ENCODE measurements at places on chromosomes 12 and 14.

GRCh38 chr14:47353186-47353585 is 322.2 kb downstream of the MDGA2 start:
- no peak for DNase-seq

- DNase-seq, result no peak
Measured at GRCh38 chr12:111260732-111261131, 108.2 kb downstream of the PHETA1 start.

DNA sequence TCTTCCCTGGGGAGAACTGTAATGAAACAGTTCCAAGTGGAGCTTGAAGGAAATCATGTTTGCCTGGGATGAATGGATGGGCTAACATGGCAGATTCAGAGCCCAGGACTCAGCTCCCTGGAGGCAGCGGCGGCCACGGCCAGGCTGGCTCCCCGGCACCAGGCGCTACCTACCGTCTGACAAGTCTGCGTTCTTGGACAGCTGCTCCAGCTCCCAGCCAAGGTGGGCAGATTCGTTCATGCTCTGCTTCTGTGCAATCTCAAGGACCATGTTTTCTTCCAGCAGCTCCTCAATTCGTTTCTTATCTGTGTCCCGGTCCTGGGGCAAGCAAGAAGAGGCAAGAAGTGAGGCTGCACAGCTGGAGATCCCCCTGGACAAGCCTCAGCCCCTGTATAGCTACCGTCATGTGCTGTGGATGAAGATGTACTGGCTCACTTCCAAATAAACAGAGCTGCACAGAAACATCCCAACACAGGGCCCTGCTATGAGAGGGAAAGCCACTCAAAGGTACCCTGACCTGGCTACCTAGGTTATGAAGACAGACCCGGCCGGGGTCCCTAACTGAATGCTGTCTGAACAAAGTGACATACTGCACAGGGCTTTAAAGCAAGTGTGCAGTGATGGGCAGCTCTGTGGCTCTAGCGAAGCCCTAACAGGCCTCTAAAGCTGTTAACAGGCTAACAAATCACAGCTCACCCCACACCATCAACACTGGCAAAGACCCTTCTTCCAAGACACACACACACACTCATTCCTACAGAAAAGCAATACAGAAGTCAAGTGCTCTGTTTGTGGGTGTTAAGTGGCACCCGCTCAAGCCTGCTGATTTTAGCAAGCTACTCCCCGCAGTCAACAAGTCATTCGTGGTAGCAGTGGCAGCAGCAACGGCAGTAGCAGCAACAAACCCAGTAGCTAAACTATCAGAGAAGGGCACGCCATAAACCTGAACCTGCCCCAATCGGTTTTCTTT is 80.4 kb upstream of the GPR68 start:
- DNase-seq, result no peak

DNA sequence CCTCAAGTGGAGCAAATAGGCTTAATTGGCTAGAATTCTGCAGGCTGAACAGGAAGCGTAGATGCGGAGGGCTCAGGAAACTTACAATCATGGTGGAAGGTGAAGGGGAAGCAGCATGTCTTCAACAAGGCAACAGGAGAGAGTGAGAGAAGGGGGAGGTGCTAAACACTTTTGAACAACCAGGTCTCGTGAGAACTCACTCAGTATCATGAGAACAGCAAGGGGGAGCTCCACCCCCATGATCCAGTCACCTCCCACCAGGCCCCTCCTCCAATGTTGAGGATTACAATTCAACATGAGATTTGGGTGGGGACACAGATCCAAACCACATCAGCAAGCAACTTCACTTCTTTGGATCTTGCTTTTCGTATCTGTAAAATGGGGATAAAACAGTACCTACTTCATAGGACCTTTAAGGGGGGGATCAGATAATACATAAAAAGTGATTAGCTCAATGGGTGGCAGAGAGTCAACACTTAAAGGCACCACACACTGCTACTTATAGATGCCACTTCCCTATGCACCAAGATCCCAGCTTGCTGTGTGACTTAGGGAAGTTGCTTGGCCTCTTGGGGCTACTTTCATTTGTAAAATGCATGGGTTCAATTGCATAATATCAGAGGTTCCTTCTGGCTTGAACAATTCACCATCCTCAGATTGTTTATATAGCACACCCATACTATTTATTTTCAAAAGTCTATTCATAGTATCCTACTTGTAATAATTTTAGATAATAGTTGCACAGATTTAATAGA is 184.8 kb upstream of the RPH3A start:
- no peak for DNase-seq

GRCh38 chr12:65171073-65171472 is 1.7 kb downstream of the LEMD3 start:
- DNase-seq, result no peak

DNA sequence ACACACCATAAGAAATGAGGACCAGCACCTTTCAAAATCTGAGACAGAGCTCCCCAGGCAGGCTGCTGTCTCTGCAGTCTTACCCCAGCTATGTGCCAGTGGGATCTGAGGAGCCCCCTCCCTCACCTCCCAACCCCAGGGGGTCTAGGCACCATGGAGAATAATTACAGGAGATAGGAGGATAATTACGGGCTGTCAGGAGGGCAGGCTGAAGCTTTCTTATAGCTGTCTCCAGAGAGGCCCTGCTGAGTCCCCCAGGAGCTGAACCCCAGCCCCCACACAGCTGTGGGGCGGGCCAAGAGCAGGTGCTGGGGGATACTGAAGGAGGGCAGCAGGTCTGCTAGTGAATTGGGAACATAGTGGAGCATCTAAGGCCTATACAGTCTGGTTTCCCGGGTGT is 6.8 kb downstream of the CPNE6 start:
- DNase-seq, result no peak

- no peak for DNase-seq
Measured at GRCh38 chr12:12447236-12447635, 90.4 kb downstream of the BORCS5 start.

DNA sequence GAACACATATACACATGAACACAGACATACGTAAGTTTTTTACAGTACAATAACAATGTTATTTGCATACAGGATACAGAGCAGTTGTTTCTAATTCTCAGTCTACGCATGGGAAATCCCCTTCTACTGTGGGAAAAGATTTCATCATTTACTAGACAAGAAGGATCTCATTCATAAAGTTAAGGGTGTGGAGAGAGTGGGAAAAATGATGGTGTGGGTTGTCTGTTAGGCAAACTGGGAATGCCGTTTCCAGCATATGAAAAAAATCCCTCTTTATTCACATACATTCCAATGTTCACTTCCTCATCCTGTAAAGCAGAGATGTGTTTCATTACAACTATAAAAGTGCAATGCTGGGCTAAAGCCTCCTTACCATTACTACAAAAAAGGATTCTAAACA is 120.9 kb downstream of the SINHCAF start:
- DNase-seq, result peak; percentile 97

DNA sequence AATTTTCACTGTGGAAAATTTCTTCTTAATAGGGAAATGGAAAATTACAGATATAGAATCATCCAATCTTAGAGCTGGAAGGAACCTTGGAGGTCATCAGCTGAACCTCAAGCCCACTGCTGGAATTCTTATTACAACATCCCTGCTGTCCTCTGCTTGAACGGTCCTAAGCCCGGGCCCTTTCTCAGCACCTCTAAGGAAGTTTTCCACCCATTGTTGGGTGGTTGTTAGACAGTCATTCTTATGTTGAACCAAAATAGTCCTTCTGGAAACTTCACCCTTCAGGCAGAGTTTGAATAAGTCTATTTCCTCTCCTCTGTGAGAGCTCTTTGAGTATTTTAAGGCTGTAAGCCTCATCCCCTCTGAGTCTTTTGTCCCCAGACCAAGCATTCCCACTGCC is 70.7 kb downstream of the ZFP36L1 start:
- DNase-seq, result no peak

GRCh38 chr14:59244581-59244980 is 56.1 kb downstream of the DAAM1 start:
- no peak for DNase-seq

DNA sequence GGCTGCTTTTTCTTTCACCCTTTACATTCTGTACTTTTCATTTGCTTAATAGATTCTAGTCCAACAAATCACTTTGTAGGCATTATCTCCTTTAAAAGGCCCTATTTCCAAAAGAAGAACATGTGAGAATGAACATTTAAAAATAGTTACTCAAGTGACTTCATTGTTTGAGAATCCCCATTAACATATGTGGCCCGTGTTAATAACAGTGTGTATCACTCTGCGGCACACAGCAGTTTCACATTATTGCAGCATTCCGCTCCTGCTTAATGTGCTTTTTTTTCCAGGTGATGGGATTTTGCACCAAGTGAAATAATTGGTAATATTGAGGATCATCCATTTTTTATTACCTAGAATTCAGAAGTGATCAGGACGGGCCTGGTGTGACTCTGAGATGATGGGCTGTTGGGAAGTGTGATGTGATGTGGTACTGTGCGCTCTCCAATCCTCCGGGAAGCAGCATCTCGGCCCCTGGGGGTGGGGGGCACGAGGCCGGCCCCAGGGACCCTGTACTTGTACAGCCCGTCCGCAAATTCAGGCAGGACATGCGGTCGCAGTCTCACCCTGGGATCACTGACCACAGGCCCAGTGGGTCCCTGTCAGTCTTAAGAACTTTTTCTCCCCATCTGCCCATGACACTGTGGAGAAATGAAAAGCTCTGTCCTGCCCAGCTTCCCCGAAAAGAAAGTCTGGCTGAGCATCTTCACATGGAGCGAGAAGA is 32.9 kb downstream of the SLC15A4 start:
- no peak for DNase-seq

DNA sequence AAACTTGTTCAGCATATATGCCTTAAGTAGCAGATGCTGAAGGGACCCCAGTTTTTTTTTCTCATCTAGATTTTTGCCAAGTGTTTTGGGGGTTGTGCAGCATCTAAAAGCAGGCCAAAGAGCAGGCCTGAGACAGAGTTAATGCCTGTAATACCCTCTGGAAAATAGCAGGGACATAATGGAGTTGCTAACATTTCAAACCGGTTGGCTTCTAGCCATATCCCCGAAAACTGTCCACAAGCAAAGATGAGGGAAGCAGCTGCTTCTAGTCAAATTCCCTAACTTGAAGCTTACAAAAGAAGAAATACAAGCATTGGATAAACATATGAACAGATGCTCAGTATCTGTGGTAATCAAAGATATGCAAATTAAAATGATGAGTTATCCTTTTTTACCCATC is 52.1 kb upstream of the AEBP2 start:
- no peak for DNase-seq

- no peak for DNase-seq
Measured at GRCh38 chr12:49588281-49588680, 17.2 kb downstream of the FAM186B start.

DNA sequence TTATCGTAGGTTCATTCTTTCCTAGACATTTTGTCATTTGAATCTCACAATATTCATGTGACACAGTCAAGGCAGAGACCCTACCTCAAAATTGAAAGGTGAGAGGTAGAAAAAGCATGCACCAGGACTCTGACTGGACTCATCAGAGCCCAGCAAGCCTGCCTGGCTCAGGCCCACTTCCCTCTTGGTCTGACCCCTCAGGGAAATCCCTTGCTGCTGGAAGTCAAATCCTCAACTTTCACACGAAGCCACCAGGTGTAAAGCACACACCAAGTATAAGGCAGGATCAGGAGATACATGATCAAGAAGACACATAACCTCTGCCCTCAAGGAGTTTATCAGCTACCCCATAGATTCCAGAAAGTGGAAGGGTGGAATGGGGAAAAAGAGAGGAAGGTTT is 18.8 kb downstream of the NIN start:
- no peak for DNase-seq

GRCh38 chr14:52821805-52822250 is 30.4 kb upstream of the GNPNAT1 start:
- no peak for DNase-seq

GRCh38 chr12:95511977-95512376 is 38.0 kb downstream of the METAP2 start:
- DNase-seq, result no peak

DNA sequence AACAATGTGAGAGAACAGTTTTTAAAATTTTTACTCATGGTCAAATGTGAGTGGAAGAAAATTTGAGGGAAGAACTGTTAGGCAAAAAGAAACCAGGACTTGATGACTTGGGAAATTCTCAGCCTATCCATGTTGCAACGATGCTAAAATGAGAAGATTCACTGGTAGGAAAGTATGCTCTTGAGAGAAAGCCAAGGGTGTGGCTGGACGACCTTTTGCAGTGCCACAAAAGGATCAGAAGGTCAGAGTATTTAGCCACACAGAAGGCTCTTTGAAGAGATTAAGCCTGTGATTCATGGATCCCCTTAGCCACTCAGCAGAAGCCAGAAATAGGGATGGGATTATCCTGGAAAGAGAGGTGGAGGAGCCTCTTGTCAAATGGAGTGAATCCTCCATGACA is 336.8 kb downstream of the LRIG3 start:
- peak; percentile 23 for DNase-seq

GRCh38 chr12:126708492-126708896 is 1558.5 kb upstream of the TMEM132C start:
- no peak for DNase-seq

DNA sequence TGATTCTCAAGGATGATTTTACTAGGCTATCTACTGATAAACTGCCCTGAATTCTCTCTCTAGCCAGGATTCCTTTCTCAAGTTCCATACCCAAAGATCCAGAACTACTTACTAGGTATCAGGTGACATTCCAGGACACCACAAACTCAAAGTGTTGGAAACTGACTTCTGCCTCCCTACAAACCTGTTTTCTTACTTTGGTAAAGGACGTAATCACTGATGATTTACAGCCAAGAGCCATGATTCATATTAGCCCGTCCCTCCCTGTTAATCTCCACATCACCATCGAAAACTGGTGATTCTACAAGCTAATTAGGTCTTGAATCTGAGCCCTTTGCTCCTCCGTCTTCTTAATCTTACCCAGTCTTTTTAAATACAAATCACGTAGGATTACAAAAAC is 1.0 kb upstream of the ATG14 start:
- DNase-seq, result no peak

GRCh38 chr14:57760896-57761295 is 105.0 kb downstream of the SLC35F4 start:
- DNase-seq, result no peak

GRCh38 chr14:50225067-50225973 is 6.1 kb downstream of the SOS2 start:
- DNase-seq, result no peak

GRCh38 chr12:53004178-53004577 is 2.1 kb upstream of the EIF4B start:
- peak; percentile 53 for DNase-seq

GRCh38 chr12:55724226-55724939 is 4.2 kb downstream of the RDH5 start:
- peak; percentile 84 for DNase-seq

- DNase-seq, result no peak
Measured at GRCh38 chr14:85057221-85057620, 472.7 kb upstream of the FLRT2 start.

Measured in SK-MEL-5 (cell line).